ENCODE measurements at places on chromosomes 12 and 14.

DNA sequence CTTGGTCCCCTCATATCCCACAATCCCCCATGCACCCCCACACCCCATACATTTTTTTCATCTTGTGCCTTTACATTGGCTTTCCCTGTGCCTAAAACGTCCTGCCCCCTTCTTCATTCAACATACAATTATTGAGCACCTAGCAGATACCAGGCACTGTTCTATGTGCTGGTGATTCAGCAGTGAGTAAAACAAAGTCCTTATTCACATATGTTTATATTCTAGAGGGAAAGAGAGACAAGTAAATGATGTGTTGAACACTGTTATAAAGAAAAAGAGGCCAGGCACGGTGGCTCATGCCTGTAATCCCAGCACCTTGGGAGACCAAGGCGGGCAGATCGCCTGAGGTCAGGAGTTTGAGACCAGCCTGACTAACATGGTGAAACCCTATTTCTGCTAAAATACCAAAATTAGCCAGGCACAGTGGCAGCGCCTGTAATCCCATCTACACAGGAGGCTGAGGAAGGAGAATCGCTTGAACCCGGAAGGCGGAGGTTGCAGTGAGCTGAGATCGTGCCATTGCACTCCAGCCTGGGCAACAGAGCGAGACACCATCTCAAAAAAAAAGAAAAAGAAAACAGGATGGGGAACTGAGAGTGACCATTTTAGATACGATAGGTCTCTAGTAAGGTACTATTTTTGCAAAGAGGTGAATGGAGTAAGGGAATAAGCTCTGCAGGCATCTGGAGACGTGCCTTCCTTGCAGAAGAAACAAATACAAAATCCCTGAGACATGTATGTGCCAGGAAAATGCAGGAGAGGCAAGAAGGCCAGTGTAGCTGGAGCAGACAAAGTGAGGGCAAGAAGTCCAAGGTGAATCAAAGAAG lies 12.2 kb downstream of the SLC7A7 start:
- DNase-seq, result no peak

DNA sequence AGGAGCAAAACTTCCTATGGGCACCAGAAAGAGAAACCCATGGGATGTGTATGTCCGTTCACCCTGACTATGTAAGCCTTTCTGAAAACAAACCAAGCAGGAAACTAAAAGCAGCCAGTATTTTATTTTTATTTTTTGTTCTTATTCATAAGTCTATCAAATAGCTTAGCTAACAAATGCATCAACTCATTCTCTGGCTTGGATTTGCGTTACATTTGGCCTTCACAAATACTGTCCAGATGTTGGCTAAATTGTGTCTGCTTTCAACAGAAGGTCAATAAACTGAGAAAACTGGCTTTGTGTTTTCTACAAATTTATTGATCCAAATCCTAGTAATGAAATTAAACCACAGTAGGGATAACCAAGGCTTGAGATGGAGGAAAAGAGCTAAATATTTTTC lies 379.0 kb downstream of the NOVA1 start:
- no peak for DNase-seq

GRCh38 chr12:18165422-18165871 lies 75.5 kb upstream of the RERGL start:
- DNase-seq, result no peak

GRCh38 chr14:36442824-36443241 lies 77.2 kb downstream of the NKX2-1 start:
- DNase-seq, result no peak

- peak; percentile 29 for DNase-seq
Measured at GRCh38 chr12:96427269-96427729, 27.1 kb upstream of the CDK17 start.

- DNase-seq, result peak; percentile 25
Measured at GRCh38 chr14:65179918-65180724, 77.8 kb upstream of the MAX start.

DNA sequence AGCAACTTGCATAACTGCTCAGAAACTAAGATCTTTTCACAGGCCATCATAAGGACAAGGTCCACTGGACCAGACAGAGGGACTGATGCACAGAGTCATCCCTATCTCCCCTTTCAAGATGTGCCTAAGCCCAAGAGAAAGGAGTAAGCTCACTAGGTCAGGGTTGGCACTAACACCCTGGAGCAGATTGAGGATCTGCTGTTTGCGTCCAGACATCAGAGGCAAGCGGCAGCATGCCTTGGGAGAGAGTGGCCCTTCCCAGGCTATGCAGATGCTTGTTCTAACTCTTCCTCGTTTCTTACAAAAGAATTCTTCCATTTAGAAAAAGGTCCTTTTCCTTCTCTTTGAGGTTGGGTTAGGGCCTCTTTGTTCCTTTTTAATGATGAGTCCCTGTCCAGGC lies 187.2 kb downstream of the KCNA5 start:
- no peak for DNase-seq

DNA sequence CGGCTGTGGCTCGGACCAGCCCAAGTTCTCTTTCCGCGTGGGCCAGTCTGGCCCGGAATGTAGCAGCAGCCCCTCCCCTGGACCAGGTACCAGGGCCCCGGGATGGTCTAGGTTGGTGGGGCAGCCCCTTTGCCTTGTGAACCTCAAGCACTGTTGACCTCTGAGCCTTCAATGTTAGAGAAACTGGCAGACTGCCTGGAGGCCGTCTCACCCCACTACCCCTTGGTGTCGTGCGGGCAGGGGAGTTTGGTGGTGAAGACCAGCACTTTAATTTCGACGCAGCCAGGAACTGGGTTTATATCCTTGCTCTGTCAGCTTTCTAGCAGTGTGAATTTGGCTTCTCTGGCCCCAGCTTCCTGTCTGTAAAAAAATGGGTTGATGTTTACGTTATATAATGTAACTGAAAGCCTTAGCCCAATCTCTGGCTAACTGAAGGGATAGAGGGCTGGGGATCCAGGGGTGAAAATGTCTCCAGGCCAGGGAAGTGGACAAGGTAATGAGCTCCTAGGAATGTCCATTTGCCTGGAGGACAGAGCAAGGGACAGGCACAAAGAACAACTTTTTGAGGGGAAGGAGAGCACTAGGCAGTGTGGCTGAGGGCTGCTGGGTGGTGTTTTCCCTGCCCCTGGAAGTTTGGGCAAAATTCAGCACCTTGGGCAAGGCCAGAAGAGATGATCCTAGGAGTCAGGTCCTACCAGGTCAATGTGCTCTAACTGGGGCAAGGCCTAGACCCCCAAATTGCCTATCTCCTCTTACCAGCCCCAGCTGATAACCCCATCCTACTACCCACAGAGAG lies 11.4 kb downstream of the MCRS1 start:
- DNase-seq, result no peak

- DNase-seq, result no peak
Measured at GRCh38 chr12:116539905-116540482, 19.2 kb upstream of the MAP1LC3B2 start.

- no peak for DNase-seq
Measured at GRCh38 chr14:42683707-42684106, 1077.0 kb downstream of the LRFN5 start.

GRCh38 chr12:105048315-105048714 lies 35.9 kb downstream of the ALDH1L2 start:
- DNase-seq, result no peak

DNA sequence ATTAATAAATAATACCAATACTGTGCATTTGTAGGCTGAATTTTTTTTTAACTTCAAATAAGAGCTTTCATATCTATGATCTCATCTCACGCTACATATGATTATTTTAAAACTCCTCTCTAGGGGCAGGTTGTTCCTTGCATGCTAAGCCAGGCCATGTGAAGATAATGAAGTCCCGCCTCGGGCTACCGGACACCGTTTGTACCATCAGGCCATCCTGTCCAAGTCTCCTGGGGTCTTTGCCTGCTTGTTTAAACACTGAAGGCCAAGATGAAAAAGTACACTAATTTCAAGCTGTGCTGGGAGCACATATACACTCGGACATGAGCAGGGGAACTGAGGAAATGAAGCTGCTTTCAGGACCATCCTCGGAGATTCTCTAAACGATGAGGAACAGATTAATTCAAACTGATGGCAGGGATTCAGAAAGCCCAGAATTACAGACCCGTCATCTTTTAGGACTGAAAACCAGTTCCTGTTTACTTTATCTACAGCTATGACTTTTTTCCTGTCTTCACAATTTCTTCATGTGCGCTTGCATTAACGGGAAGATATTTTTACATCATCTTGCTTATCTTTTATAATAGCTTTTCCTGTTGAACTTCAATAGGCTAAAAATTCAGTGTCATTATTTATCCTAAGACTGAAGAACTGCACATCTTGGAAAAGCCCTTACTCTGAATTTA lies 6.3 kb upstream of the ABHD12B start:
- peak; percentile 58 for DNase-seq

DNA sequence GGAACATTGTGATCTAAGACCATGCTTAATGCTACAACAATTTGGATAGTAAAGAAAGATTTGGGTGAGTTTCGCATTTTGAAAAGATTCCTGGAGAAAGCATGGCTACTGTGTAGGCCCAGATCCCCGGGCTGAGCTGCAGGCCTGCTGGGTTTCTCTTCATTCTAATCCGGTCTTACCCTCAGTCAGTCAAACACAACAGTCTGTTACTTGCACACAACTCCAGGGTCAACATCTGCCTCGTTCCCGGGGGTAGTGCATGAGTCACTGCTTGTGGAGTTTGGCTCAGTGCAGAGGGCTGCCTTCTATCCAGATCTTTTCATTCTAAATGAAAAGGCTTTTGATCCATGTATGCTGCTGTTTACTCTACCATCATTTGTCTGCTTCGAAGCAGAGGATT lies 60.4 kb upstream of the SEL1L start:
- DNase-seq, result no peak

DNA sequence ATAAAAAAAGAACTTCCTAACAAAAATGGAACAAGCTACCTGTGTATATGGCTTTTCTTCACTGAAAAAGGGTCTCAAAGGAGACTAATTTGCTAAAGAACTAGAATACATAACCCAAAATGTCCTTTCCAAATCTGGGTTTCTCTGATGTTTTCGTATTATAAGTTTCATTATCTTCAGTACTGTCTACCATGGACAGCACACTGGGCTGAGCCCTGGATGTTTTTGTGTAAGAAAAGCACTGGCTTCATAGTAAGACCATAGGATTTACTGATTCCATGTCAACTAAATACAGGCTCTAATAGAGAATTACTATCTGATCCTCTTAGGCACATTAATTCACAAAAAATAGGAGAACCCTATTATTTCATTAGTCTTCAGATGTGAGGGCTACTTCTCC lies 94.3 kb upstream of the GPHB5 start:
- no peak for DNase-seq

DNA sequence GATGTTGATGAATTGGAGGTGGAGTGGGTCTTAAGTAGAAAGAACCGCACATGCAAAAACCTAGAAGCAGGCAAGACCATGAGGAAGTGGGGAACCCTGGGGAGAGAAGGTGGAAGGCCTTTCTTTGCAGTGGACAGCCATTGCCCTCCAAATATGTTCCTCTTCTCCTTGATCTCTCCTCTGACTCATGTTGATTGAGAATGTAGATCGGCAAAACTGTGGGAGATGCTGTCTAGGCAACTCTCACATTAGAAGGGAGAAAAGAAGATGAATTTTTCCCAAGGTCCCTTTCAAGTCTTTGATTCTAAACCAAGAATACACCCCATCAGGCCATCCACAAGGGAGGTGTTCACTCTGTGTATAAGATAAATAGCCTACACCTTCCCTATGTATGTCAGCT lies 257.5 kb downstream of the MSRB3 start:
- DNase-seq, result no peak

DNA sequence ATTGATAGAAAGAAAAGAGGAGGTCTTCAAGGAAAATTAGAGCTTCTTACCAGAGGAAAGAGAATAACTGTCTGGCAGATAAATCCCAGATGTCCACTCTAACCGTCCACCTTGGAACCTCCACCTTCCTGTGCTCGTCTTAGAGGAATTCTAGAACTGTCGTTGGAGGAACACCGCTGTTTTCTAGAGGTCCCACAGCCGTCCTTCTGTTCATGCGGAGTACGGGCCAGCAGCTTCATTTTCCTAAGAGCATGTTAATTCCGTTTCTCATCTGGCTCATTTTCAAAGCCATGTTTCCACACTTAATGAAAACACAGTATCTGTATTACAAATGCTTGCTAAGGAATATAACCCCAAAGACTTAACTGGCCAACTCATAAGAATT lies 107.9 kb upstream of the ESRRB start:
- no peak for DNase-seq

- no peak for DNase-seq
Measured at GRCh38 chr14:52318062-52318461, 4.0 kb downstream of the PTGER2 start.

GRCh38 chr12:100138048-100138802 lies 4.4 kb downstream of the BLTP3B start:
- peak; percentile 59 for DNase-seq

GRCh38 chr14:92613008-92613658 lies 99.6 kb downstream of the RIN3 start:
- peak; percentile 68 for DNase-seq
